ENCODE measurements at places on chromosomes 6 and 20. TPM values are rescaled to one million over a fixed set of nuclear protein-coding genes. Genes with fewer than 3 reads are reported as not detected.

DNA sequence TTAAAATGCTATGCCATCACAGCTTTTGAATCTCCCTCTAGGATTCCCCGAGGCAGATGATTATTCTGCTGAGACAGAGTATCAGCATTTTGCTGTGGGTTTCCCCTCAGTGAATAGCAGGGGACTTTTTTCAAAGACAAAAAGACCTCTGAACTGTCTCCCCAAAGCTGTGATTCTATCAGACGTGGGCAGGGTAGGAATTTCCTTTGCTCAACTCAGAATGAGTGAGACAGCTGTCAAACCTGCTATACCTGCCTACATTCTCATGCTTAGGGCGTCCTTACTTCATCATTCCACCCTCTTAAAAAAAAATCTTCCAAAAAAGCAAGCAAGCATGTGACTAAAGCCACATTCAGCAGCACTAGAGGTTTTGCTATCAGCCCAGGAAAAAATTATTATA, 147.6 kb upstream of the FAM83B start:
- no peak for DNase-seq

DNA sequence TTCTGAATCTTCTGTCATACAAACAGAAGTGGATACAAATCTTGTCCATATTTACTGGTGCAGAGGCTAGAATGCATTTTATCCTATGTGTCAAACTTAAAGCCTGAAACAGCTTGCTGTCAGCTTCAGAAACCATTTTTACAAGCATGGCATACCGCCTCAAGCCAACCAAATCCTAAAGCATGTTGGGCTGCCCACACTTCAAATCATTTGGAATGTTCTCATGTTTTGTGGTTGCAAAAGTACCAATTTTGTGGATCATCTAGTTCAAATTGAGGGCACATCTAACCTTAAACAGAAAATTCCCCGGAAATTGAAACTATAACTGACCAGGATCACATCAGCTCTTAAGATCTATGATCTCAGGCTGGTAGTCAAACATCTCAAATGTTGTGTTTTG, 3.2 kb downstream of the GPR63 start:
- DNase-seq: no peak

DNA sequence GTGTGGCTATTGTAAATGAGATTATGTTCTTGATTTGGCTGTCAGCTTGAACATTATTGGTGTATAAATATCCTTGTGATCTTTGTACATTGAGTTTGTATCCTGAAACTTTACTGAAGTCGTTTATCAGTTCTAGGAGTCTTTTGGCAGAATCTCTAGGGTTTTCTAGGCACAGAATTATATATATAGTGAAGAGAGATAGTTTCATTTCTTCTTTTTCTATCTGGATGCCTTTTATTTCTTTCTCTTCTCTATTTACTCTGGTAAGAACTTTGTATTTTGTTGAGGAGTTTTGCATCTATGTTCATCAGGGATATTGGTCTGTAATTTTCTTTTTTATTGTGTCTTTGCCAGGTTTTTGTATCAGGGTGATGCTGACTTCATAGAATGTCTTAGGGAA, 589.2 kb upstream of the MAN1A1 start:
- DNase-seq: no peak

DNA sequence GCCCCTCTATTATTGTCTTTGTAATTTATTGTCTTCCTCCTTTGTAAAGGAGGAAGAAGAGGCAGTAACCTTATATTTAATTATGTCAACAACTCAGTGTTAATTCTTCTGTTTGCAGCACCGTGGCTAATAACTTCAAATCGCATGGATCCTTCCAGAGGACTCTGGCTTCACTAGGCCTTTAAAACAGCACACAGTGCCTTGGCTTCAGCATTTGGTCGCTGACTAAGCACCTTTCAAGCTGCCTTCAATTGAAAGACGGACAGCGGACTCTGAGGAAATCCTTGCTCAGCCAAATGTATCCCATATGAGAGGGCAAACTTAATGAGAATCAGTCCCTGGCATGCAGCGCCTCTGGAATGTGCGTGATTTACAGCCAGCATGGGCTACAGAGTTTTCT, 64.2 kb downstream of the SGK1 start:
- DNase-seq: no peak

DNA sequence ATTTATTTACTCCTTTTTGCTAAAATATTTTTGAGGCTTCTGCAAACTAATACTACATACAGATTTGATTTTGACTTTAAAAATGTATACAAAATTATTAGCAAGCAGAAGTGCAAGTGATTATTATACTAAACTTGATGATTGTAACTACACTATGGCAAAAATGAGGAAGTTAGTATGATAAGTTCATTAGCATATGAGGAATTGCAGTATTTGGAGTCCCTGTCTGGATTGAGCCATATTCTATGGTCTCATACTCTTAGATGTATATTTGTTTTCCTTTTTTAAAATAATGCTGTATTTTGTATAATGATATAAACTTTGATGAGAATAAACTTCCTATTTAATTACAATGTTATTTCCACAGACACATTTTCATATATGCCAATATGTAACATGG, 13.9 kb downstream of the CRISP3 start:
- DNase-seq: no peak

GRCh38 chr6:72966628-72967280, 258.5 kb downstream of the KHDC1L start:
- no peak for DNase-seq

GRCh38 chr20:56788041-56788670, 159.1 kb downstream of the TFAP2C start:
- no peak for DNase-seq

GRCh38 chr6:44054721-44055559, 72.3 kb downstream of the MRPL14 start:
- peak; percentile 61 for DNase-seq

DNA sequence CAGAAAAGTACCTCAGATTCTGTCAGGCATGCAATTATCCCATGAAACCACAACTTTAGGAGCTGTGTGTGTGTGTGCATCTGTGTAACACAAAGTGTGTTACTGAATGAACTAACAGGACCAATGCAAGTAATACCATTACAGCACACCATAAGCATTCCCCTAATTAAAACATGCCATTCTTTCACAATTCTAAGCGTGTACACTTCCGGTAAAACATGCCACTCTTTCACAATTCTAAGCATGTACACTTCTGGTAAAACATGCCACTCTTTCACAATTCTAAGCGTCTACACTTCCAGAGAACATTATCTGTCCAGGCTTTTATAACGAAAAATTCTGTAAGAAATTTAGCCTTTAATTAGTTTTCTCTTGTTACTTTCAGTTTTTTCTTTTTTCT, 238.2 kb downstream of the GMDS start:
- DNase-seq: no peak

DNA sequence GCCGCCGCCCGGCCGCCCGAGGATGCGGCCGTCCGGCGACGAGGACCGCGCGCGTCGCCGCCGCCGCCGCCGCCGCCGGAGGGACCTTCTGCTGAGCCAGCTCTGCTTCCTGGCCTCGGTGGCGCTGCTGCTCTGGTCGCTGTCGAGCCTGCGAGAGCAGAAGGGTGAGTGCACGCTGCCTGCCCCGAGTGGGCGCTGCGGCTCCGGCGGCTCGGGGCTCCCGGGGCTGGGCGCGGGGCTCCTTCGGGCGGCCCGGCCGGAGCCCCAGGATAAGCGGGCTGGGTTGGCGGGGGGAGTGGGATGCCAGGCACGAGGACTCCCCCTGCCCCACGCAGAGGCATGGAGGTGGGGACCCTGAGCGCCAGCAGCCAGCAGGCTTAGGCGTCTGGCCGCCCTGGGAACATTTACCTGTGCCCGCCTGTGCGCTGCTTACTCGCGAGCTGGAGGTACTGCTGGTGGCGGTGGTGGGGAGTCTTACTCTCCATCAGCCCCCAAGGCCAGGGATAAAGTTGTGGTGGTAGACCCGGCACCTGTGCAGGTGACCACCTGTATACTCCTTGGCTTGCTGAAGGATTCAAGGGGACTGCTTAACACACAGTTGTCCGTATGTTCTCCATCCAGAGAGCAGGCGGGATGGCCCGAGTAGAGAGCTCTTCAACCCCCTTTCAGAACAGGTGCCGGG, 520 bp downstream of the SLC24A3 start:
- peak; percentile 85 for DNase-seq

DNA sequence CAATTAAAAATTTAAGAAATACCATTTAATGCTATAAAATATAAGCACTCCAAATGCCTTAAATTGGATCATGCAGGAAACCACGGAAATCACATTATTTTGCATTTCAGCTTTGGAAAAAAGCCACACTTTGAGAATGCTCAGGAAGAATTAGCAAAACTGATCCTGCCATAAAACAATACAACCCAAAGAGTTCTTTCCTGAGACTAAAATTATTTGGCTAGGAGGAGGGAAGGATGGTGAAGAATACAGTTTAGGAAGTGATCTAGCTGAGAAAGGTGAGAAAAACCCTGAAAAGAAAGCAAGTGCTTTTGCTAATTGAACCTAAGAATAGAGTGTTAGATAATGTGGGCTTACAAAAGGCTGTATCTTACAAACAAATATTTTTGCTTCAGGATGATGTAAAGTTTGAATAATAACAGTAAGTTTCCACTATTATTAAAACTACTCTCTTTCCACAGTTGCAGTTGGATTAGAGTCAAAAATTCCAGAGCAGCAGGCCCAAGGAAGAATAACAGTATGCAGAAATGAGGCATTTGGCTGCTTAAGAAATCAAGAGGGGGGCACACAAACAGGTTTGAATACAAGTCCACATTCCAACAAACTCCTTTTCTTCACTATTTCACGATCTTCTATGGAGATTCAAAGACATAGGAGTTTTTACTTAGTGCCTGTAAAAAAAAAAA, 565.4 kb downstream of the RFPL4B start:
- peak; percentile 2 for DNase-seq

- no peak for DNase-seq
Observed at GRCh38 chr6:163585932-163586437, 171.5 kb downstream of the QKI start.

- no peak for DNase-seq
Observed at GRCh38 chr6:138231381-138231886, 13.1 kb upstream of the PBOV1 start.

DNA sequence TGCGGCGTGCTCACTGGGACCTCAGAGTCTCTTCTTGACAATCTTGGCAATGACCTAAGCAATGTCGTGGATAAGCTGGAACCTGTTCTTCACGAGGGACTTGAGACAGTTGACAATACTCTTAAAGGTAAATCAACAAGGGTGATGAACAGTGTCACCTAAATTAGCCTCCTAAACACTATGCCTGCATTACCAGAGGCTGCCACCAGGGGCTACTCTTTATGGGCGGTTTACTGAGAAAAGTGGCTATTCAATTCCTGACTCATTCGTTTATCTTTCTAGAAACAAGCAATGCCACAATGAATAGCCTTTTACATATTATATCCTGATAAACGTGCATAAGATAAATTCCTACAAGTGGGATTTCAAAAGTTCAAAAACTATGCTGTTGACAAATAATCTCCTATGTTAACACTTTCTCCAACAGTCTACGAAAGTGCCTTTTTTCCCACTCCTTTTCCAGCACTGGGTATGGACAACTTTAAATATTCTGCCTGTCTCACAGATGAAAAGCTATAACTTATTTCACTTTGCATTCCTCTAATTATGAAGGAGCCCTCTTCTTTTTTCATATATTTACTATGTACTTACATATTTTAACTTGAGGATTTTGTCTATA, 1.3 kb downstream of the BPIFA2 start:
- DNase-seq: peak; percentile 63

DNA sequence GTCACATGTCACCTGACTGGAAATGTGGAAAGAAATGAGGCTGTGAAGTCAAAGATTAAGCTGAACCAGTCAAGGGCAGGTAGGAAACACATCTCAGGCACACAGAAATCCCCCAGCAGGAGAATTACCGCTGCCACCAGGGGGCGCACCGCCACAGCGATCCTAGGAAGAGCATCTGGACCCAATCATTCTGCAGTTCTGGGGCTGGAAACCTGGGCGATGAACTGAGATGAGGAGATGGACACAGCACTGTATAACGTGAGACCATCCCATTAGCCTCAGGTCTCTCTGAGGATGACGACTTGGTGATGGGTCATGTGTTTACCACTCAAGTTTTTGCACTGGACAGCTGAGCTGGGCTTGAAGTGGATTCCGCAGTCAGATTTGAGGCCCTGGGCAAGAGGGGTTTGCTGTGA, 6.5 kb upstream of the SLC24A3 start:
- peak; percentile 81 for DNase-seq

DNA sequence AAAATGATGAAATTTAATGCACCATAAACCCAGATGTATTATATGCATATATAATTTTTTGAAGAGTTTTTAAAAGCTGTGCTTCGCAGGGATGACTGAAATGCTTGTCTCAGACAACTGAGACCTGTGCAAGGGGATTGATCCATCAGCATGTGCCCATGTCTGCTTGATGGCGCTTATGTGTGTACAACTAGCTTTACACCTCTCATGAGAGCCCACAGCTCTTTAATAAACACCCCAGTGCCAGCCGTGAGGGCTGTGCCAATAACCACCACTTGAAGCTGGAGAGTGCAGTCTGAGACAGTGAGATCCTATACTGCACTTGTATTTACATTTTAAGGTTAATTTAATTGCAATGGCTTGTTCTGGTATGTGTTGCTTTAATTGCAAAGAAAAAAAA, 225.5 kb downstream of the BCKDHB start:
- DNase-seq: no peak

DNA sequence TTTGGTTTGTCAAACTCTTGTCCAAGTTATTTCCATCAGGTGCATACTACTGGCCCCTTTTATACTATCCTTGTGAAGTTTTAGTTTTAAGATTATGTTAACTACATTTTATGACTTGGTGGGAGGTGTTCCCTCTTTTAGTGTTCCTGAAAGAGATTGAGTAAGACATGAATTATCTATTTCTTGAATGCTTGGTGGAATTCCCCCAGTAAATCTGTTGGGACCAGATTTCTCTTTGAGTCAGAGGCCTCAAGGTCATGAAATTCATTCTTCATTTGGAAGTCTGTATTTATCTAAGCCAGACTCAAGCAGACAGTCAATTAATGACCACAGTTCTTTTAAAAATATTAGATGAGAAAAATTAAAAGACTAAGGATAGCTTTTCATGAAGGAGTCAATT, 81.3 kb downstream of the MOXD1 start:
- no peak for DNase-seq

DNA sequence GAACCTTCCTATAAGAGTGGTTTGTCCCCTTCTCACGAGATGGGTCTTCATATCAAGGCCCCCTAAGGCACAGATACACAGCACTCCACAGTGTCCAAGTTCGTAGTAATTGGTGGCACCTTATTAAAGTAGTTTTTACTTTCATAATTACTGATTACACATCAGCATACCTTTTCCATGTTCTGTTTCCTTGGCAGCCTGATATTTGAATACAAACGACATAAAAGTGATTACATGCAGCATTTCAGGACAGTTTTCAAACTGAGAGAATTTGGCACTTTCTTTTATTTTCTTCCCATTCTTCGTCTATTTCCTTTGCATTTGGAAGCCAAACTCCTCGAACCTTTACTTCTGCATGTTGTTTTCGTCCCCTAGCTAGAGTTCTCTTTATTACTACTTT, 139.7 kb downstream of the MTHFD1L start:
- no peak for DNase-seq

The NKX2-4 gene
- not detected for total RNA-seq

The THEMIS gene
- total RNA-seq: not detected

The OTOR gene
- total RNA-seq: not detected

The THBS2 gene
- total RNA-seq: 13.3 TPM

The PRDM1 gene
- total RNA-seq: 2.4 TPM

The EBF4 gene
- total RNA-seq: 2.6 TPM

The NKX2-2 gene
- not detected for total RNA-seq

The HLA-DQB2 gene
- not detected for total RNA-seq

The F13A1 gene
- not detected for total RNA-seq

The SRMS gene
- total RNA-seq: 0.21 TPM

The PPP1R14C gene
- total RNA-seq: 0.10 TPM

The ZSCAN31 gene
- 5.8 TPM for total RNA-seq
